Right lung (tissue), 10 donors: ENCODE measurements at places on chromosomes 2 and 18.
A peak's percentile ranks its signal among the peaks of the same experiment; 100 is the strongest.

GRCh38 chr2:215613280-215613679 is 177.4 kb upstream of the FN1 start:
- DNase-seq: peak; percentile 37

- no peak for DNase-seq
These were observed 102.9 kb downstream of the KLHL29 start for GRCh38 chr2:23487735-23488492.

- DNase-seq: peak; percentile 36
These were observed 1.1 kb downstream of the RNF103 start for GRCh38 chr2:86622519-86623042.

DNA sequence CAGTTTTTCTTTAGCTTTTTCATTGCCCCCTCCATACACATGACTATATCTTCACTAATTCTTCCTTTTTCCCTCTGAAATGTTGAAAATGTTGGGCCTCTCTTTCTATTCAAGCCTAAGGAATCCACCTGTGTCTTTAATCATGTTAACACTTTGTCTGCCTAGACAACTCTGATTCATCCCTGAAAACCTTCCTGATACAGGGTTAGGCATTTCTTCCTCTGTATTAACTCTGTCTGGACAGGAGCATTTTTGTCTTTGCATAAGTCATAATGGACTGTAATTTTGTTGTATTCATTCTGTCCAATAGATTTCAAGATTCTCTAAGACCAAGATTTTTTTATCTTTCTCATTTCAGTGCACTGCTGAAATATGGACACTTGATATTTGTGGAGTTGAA is 297.3 kb downstream of the IKZF2 start:
- no peak for DNase-seq

- DNase-seq: peak; percentile 17
These were observed 67.7 kb upstream of the NEDD4L start for GRCh38 chr18:57976230-57976773.

- DNase-seq: no peak
These were observed 130.2 kb downstream of the OSR1 start for GRCh38 chr2:19228181-19228593.

GRCh38 chr18:64100116-64100922 is 48.6 kb downstream of the LINC00305 start:
- no peak for DNase-seq

DNA sequence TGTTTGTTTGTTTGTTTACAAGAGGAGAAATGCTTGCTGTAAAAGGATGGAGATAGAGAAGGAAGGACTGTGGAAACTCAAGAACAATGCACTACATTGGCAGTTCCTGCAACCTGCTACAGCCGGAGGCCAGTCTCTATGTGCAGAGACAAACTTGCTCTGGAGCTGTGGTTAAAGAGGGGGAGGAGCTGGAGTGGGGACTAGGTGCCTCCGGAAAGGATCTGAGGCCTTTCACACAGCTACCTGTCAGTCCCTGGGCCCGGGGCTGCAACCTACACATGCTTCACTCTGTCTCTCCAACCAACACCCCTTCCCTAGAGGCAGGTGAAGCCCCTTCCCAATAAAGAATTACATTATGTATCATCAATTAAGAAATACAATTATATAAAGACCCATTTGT is 1234.0 kb upstream of the ZEB2 start:
- no peak for DNase-seq

DNA sequence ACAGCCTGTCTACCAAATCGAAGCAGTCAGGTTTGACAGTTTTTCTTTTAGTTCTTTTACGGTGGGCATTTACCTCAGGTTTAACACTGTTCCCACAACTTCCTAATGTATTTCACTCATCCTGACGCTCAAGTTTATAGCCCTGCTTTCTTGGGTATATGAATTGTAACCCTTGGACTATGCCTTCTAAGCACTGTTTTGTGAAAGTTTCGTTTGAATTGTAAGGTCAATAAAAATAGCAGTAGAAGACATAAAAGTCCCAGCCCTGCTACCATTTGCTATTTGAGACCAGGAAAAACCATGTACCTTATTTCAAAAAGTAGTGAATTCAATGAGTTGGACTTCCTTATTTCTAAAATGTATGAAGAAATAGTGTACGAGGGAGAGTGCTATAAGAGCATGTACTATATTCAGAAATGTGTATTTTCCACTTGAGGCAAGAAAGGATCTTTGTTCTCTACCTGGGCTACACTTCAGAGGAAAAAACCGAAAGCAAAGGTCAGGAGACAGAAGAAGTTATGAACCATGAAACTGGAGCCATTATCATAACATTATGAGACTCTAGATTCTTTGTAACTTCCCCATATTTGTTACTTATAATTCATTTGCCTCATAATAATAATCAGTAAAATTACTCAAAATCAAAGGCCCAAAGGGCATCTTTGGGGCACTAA is 1.9 kb upstream of the ZC3H15 start:
- DNase-seq: no peak

GRCh38 chr2:171811245-171811628 is 82.8 kb downstream of the SLC25A12 start:
- DNase-seq: peak; percentile 13

- DNase-seq: no peak
These were observed 775.4 kb downstream of the TSN start for GRCh38 chr2:122530814-122531213.

DNA sequence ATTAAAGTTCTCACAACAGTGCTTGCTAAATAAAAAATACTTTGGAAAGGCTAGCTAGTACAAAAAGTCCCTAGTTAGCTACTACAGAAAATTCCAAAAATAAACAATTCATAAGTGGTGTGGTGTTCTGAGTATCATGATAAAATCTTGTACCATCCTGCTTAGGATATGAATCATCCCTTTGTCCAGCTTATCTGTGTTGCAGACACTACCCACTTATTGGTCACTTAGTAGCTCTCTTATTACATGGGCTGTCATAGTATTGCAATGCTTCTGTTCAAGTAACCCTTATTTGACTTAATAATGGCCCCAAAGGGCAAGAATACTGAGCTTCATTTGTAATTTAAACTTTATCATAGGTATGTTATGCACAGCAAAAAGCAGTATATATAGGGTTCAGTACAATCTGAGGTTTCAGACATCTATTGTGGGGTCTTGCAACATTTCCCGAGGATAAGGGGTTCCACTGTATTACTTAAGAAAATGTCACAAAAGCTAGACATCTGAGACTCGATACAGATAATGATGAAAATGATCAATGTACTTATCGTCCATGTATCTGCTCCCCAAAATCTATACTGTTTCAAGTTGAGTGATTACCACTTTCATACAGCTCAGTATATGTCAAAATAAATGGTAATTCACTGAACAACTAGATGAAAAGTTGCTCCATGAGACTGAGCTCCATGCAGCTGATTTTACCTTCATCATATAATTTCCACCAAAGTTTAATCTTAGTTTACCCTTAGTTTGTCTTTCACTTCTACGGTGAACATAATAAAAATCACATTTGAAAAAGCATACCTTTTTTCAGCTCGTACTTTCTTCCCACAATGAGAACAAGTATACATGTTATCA is 93.8 kb downstream of the C2orf74 start:
- no peak for DNase-seq

GRCh38 chr18:44117821-44118220 is 562.9 kb upstream of the SETBP1 start:
- no peak for DNase-seq

DNA sequence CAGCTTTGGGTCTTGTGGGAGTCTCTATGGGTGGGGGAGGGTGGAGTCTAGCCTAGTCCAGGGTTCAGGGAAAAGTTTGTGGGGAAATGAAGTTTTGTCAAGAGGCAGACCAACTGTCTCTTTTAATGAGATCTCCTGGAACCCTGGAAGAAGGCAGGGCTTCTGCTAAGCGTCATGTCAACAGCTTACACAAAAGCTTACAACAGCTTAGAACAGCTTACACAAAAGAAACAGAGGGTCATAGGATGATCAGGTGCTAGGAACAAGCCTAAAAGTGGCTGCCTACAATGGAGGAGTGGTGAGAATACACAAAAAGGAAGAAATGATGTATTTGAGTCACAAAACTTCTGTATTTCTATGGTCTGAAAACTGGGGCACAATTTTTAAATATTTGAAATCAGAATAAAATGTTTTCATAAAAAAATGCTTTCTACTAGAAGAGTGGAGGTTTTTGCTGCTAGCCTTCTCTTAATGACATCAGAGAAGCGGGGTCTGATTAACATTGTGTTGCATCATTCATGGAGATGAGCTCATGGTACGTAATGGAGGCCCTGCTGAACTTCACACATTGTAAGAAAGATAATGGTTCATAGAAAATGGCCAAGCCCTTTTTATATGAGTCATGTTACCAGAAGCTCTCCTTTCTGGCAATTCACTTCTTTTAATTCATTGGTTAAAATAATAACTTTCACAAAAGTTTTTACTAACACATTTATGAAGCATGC is 351.0 kb downstream of the PIK3C3 start:
- no peak for DNase-seq

- no peak for DNase-seq
These were observed 8.7 kb upstream of the COX7A2L start for GRCh38 chr2:42369532-42370229.

DNA sequence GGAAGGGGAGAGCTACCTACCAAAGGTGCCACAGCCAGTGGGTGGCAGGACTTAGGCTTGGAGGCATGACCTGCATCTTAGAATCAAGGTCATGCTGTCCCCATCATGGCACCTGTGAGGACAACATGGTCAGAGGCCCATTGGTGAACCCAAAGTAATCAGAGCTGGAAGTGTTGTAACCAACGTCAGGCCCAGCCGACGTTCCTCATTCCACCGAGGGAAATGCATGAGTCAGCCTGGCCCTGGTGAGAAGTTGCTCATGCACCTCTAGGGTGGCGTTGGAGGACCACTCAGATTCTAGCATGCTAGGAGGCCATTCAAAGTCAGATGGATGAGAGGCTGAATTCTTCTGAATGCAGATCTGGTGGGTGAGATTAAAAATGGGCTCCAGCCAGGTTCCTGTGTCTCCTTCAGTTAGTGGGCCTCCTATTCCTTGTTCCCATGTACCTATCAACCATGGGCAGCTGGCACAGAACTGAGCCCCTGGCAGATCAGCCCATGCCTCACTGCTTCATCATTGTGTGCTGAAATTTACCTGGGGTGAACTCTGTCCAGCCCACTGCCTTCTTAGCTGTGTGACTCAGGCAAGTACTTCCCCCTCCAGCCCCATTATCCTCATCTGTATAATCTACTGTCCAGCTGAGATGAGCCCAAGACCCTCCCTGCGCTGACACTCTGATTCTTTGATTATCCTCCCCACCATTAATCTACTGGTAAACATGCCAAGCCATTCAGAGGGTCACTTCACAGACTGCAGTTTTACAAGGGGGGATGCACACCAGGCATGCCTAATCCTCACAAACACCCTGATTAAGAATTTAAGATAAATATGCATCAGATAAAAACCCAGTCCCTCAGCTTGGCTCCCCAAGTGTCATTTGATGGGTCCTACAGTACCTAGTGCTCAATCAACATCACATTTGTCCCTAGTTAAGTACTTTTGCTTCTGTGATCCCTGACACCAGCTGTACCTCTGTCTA is 14.0 kb downstream of the SLC14A2 start:
- DNase-seq: no peak

- peak; percentile 62 for DNase-seq
These were observed 122.2 kb upstream of the CCDC195 start for GRCh38 chr2:224838335-224838734.

GRCh38 chr2:85413592-85414420 is 3.6 kb upstream of the CAPG start:
- no peak for DNase-seq

- DNase-seq: no peak
These were observed 32.0 kb upstream of the GPR55 start for GRCh38 chr2:230956827-230957755.

GRCh38 chr2:45134726-45135125 is 125.5 kb upstream of the SIX2 start:
- DNase-seq: no peak

- no peak for DNase-seq
These were observed 231.3 kb upstream of the TANK start for GRCh38 chr2:160928854-160929301.

- peak; percentile 59 for DNase-seq
These were observed 1103.9 kb upstream of the KLHL29 start for GRCh38 chr2:22281033-22281432.

- no peak for DNase-seq
These were observed 2.4 kb downstream of the NR4A2 start for GRCh38 chr2:156329927-156330726.

DNA sequence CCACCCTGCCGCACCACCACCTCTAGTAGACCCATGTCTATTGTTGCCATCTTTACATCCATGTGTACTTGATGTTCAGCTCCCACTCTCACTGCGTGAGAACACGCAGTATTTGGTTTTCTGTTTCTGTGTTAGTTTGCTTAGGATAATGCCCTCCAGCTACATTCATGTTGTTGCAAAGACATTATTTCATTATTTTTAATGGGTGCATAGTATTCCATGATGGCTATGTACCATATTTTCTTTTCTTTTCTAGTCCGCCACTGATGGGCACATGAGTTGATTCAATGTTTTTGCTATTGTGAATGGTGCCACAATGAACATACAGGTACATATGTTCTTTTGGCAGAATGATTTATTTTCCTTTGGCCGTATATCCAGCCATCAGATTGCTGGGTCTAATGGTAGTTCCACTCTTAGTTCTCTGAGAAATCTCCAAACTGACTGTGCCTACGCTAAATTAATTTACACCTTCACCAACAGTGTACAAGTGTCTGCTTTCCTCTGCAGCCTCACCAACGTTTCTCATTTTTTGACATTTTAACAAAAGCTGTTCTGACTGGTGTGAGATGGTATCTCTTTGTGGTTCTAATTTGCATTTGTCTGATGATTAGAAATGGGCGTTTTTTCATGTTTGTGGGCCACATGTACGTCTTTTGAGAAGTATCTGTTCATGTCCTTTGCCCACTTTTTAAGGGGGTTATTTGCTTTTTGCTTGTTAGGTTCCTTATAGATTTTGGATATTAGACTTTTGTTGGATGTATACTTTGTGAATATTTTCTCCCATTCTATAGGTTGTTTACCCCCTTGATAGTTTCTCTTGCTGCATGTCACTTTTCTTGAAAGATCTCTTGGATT is 10.5 kb upstream of the ZNF513 start:
- DNase-seq: no peak
